ENCODE measurements at places on chromosomes 2 and 18. TPM values are rescaled to one million over a fixed set of nuclear protein-coding genes. Genes with fewer than 3 reads are reported as not detected.
A peak's percentile ranks its signal among the peaks of the same experiment; 100 is the strongest.

DNA sequence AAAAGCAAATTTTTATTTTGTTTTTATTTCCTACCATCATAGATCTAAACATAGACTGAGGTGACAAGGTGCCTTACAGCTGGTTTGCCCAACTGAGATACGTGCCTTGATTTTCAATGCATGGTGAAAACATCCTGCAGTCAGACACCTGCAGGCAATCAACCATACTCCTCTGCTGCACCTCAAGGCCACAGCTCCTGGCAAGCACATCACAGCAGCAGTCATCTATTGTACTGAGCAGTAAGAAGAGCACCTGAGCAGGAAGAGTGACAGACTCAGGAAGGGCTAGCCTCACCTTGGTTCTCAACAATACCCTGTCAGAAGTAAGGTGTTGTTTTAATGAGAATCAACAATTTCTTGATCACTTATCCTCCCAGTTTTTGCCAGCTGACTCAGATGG lies 1206.8 kb upstream of the NRXN1 start:
- no peak for DNase-seq

Gene SERPINB11
- not detected for total RNA-seq

DNA sequence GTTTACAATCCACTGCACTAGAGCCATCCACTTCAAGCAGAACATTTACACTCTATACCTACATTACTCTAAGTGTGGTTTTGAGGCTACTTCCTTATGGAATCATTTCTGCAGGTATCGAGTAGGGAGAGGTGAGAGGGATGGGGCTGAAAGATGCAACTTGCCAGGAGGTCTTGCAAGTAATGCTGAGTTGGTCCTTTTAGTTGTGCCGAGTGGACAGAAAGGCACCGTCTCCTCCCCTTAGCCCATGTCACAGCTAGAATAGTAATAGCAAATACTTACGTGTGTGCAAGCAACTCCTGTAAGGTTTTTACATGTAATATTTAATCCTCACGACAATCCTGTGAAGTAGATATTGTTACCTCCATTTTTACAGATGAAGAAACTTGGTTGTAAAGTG lies 158.8 kb upstream of the TTC39C start:
- no peak for DNase-seq

DNA sequence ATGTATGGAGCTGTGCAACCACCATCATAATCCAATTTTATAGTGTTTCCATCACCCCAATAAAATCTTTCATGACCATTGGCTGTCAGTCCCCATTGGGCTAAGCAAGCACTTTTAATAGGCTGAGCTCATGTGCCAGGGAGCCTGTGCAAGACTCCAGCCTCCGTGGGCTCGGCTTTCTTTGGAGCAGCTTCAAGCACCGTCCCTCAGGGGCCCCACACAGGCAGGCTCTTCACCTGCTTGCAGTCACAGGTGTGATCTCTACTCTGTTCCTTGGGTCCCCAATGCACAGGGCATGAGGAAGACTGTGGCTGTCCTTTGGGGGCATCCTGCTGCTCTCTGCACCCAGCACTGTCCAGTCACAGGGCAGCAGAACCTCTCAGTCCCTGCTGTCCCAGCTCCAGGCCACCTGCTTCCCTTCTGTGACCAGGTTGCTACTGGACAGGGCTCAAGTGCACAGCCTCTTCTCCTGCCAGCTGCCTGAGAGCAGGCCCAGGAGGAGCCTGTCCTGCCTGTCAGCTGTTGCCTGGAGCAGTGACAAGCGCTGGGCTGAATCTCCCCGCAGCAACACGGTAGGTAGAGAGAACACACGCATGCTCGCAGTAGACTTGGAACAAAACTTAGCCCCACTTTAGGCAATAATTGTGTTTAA lies 40.7 kb upstream of the TMEM131 start:
- DNase-seq, result no peak

DNA sequence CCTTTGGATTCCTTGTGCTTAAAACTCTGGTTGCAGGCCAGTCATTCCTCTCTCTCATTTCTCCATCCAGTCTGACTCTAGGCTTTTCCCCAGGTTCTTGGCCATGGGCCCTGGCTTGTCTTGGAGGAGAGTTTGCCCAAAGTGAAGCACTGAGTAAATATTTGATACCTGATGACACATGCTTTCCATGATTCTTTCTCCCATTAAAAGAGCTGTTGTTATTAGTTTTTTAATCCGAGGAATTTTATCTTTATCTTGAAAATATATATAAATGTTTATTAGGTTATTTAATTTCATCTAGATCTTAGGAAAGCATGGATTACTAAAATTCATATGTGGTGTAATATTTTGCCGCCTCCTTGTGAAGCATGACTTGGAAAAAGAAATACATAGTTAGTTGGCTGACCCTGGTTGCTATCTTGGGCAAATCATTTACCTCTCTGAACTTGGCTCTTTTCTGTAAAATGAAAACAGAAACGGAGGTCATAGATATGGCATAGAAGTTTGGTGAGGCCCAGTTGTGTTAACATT lies 650.1 kb downstream of the SLC4A3 start:
- no peak for DNase-seq

- no peak for DNase-seq
These were observed 15.8 kb upstream of the ANKRD12 start for GRCh38 chr18:9120796-9121195.

Gene MCFD2
- total RNA-seq, result 182 TPM

DNA sequence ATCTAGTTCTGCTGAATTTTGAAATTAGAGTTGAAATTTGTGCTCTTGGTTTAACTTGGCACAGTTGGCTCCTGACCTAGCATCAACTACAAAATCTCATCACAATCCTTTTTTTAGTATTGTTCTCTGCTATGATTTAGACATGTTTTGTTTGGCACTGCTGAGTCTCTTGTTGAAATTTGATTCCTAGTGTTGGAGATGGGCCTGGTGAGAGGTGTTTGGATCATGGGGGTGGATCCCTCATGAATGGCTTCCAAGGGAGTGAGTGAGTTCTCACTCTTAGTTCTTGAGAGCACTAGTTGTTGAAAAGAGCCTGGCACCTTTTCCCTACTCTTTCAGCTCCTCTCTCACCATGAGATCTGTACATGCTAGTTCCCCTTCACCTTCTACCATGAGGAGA lies 605.6 kb upstream of the SLC39A10 start:
- no peak for DNase-seq

GRCh38 chr2:12807907-12808810 lies 91.4 kb downstream of the TRIB2 start:
- DNase-seq, result peak; percentile 73

GRCh38 chr2:75751360-75751759 lies 40.6 kb upstream of the GCFC2 start:
- DNase-seq, result no peak

GRCh38 chr18:79200546-79201268 lies 131.5 kb downstream of the ATP9B start:
- DNase-seq, result no peak

- DNase-seq, result no peak
These were observed 44.6 kb downstream of the SMAD4 start for GRCh38 chr18:51074605-51075004.

DNA sequence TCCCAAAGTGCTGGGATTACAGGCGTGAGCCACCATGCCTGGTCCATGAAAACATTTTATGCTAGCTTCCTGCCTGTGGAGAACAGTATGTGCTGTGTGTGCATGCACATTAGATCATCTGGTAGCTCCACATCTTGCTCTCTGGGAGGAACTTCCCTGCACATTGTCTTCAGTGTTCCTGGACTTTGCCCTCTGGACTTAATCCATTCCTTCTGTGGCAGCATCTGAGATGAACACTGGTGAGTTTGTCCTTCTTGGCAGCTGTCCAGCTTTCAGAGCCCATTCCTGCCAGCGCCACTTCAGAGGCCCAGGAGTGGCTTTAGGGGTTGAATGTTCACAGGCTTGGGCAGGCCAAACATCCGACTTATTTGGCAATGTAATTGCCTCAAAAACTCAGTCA lies 65.2 kb downstream of the POU3F3 start:
- DNase-seq, result peak; percentile 40

Gene PDCD1
- total RNA-seq, result not detected

Gene MEP1B
- total RNA-seq, result not detected

GRCh38 chr2:158484892-158485556 lies 28.3 kb downstream of the PKP4 start:
- DNase-seq, result no peak

Gene FSHR
- total RNA-seq, result not detected

- DNase-seq, result no peak
These were observed 26.8 kb downstream of the RUFY4 start for GRCh38 chr2:218095853-218096252.

GRCh38 chr2:203711399-203711798 lies 5.0 kb downstream of the CD28 start:
- DNase-seq, result no peak

DNA sequence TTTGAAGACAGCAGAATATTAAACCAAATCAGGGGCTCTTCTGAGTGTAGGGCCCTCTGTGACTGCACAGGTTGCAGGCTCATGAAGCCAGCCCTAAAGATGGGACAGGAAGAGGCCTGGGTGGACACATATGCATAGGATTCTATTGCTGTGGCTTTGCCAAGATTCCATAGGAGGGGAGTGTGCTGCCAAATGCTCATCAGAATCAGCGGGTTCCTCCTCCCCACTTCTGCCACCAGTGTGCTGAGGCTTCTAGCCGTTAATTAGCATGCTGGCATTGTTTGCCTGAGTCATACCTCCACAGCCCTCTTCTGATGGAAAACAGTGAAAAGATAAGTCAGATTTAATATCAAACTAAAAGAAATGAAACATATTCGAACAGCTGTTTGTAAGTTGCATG lies 103.9 kb upstream of the TMEFF2 start:
- DNase-seq, result no peak

DNA sequence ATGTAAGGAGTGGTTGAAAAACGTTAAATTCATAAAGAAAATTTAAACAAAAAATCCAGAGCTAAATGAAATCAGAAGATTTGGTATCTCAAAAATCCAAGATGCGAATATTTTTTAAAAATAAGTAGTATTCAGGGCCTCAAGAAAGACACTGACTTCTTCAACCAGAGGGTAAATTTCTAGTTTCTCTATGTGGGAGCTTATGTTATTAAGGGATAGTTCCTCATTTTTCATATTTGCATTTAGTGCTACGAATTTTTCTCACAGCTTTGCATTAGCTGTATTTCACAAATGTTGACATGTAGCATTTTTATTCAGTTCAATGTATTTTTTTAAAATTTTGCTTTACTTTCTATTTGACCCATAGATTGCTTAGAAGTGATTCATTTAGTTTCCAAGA lies 454.7 kb downstream of the CBLN2 start:
- no peak for DNase-seq

Gene ARHGEF33
- total RNA-seq, result not detected

DNA sequence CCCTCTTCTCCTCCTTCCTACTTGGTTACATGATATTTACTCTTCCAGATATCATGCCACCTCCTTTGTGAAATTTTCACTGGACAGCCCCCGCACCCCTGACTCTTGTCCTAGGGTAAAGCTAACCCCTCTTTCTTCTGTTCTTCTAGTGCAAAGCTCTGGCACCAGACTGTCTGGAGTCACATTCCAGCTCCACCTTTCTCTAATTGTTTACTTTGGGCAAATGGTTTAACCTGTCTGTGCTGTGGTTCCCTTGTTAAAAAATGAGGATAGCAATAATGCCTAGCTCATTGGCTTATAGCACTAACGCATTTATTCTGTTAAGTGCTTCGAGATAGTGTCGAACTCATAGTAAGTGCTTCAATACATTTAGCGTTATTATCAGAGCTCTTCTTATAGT lies 306.2 kb downstream of the ALK start:
- DNase-seq, result no peak

GRCh38 chr2:76270096-76270710 lies 559.5 kb upstream of the GCFC2 start:
- no peak for DNase-seq

Gene MTX2
- total RNA-seq, result 85.3 TPM

Gene RGPD3
- total RNA-seq, result not detected

DNA sequence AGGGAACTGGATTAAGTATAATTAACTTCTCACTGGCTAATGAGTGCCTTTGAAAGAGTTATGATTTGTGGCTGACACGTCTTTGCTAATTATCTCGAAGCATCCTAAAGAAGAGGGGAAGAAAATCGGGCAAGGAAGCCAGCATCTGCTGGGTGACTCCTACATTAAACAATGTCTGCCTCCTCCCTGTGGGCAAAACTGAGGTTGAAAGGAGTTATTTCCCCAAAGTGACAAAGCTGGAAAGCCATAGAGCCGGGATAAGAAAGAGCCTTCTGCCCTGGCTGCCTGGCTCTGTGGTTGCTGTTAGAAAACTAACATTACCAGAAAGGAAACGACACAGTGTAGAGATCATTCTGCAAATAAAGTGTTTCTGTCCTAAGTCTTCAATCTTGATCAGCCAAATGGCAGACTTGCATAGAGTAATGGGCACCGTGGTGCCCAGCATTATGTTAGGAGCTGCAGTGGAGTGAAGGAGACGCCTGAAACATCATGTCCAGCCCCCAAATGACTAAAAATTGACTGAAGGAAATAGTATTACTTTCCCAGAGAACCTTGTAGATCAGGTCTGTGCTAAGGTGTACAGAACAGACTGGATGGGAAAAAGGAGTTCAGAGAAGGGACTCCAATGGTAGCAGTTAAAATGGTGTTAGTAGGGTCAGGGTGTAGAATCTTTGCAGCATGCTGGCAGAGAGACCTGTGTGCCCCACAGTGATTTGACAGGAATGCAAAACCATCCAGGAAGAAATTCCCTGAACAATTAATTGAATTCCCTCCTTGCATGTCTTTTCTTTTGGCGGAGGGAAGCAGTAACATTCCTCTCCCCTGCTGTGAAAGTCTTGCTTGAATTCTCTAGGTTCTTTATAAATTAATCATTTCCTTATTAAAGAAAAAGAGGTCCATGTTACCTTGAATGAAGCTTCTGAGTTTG lies 44.4 kb downstream of the ALPK2 start:
- no peak for DNase-seq

Gene EFHD1
- total RNA-seq, result 0.71 TPM

DNA sequence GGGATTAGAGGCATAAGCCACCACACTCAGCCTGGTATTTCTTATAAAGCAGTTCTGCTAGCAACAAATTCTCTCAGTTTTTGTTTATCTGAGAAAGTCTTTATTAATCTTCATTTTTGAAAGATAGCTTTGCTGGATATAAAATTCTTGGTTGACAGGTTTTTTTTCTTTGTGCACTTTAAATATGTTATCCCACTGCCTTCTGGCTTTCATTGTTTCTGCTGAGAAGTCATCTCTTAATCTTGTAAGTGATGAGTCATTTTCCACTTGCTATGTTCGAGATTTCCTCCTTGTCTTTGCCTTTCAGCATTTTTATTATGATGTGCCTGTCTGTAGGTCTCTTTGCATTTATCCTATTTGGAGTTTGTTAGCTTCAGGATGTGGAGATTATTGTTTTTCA lies 5.9 kb upstream of the ELAC1 start:
- no peak for DNase-seq

GRCh38 chr2:13616616-13617015 lies 899.9 kb downstream of the TRIB2 start:
- DNase-seq, result no peak

GRCh38 chr18:23563377-23564043 lies 22.8 kb downstream of the NPC1 start:
- DNase-seq, result no peak
